Left colon (tissue), 2 donors: ENCODE measurements at places on chromosomes 7 and 10.
A peak's percentile ranks its signal among the peaks of the same experiment; 100 is the strongest.

DNA sequence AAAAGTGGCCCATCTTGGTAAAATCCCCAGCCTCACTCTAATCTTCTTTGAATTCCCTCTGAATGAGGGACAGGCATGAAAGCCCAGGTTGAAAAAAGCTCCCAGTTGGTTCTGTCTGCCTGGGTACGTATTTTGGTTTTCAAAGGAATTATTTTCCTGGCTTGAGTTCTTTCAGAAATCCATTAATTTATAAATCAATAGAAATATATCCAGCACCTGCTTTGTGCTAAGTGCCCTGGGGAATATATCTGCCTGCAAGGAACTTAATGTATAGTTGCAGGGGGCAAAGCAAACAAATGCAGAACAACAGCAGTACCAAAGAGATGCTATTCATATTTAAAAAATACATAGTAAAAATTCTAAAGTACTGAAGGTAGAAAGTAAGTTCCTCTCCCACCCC lies 362.7 kb downstream of the REEP3 start:
- no peak for DNase-seq

DNA sequence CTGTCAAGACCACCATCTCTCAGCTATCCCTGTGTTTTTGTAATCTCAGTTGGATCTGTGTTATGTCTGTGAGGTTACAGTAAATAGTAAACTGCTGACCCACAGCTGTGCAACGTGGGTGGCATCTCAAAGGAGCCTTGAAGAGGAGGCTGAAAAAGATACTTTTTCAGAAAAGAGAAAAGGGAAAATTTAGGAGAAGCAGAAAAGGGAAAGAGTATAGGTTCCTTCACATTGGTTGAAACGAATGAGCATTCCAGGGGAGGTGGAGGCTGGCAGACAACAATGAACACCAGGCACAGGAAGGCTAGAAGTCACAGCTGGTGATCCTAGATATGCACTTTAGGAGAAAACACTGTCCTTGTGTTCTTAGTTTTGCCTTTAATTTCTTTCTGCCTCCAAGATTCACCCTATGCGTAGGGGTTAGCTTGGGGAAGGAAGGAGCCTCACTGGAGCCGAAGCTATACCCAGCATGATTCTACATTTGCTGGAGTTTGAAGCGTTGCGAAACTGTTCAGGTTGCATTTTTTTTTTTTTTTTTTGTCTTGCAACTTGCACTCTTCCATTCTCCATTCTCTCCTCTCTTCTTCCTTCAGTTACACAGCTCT lies 18.3 kb downstream of the CPED1 start:
- DNase-seq = no peak

GRCh38 chr10:59864141-59864962 lies 42.0 kb downstream of the CCDC6 start:
- DNase-seq = no peak

- DNase-seq = no peak
Measured at GRCh38 chr10:31299119-31299518, 19.9 kb upstream of the ZEB1 start.

GRCh38 chr7:158270856-158271413 lies 316.7 kb downstream of the PTPRN2 start:
- DNase-seq = no peak

- no peak for DNase-seq
Measured at GRCh38 chr10:30080161-30080560, 20.8 kb upstream of the JCAD start.

GRCh38 chr7:23532490-23533237 lies 883 bp upstream of the TRA2A start:
- DNase-seq = peak; percentile 23

GRCh38 chr7:26653430-26654399 lies 210.7 kb downstream of the SKAP2 start:
- DNase-seq = peak; percentile 76

GRCh38 chr7:43490016-43490415 lies 92.9 kb upstream of the STK17A start:
- DNase-seq = no peak

- DNase-seq = no peak
Measured at GRCh38 chr7:79176859-79177477, 276.5 kb downstream of the MAGI2 start.

- peak; percentile 55 for DNase-seq
Measured at GRCh38 chr10:78579995-78580394, 488.8 kb upstream of the ZMIZ1 start.

DNA sequence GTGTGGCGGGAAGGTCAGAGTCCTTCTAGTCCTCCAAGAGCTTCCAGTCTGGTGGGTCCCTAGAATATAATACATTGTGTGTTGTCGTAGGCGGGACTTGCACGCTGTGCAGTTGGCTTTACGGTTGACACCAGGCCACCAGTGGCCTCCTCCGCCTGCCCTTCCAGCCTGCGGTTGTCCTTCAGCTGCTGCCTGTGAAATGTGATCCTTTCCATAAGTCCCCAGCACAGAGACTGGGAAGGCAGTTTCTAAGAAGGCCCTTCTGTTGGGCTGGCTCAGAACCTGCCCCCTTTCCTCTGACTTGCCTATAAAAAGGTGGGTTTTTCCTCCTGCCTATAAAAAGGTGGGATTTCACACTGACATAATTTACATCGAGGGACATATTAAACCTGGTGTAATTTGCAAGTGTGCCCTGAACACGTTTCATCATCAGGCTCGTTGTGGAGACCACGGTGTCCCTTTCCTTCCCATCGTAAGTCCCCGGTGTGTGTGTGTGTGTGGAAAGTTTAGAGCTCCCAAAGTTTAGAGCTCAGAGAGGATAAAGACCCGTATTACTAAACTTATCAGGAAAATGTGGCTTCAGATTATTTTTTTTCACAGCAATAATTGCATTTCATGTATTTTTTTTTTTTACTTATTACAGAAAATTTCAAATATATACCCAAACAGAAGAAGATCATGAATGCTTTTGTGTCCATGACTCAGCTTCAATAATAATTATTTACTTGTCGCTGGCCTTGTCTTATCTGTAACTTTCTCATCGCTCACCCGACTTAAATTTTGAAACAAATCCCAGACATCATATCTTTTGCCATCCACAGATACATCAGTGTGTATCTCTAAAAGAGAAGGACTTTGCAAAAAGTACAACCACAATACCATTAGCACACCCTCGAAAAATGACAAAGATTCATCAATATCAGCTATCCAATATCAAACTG lies 45.1 kb downstream of the CUX1 start:
- DNase-seq = no peak

DNA sequence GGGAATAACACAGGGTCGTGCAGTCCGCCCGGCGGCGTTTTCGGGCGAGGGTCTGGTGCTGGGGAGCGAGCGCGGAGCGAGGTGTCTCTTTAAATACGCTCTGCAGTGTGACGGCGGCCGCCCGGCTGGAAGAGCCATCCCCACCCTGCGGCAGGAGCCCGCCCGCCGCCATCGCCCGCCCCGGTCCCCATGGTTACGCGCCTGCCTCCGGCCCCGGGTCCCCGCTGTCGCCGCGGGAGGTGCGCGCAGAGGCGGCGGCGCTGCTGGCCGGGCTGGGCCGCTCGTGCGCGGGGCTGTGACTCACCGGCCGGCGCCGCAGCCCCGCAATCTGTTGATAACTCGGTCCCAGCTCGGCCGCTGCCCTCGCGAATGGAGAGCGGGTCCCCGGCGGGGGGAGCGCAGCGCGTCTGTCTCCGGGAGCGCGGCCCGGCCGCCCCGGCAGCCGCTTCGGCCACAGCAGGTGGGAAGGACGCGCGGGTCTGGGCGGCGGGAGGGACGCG lies at the start of gene ADGRA1:
Gene ADGRA1 (plus strand): TSS at position 246 of the 500 bp plus-strand sequence. CDS start 986 bp downstream, outside the sequence.
- no peak for DNase-seq

DNA sequence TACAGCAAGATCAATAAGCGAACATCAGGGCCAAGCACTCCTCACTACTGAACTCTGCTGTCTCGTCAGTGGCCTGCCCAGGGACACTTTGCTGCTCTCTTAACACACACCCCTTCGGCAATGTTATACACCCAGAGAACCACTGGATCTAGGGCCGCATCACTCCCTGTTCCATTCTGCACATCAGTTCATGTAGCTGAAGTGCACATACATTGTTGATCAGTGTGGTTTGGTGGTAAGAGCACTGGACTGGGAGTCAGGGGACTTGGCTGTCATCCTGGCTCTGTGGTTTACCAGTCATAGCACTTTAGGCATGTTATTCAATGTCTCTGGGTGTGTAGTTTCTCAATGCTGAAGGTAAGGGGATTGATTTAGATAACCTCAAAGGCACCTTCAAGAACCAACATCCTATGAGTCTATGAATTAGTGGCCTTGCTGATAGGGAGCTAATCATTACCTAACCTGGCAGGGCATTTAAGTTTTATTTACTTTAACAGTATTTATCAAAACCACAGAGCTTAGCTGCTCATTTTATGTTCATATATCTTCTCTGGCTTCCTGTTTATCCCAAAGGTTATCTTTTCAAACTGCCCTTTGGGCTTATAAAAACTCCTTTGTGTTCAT lies 24.8 kb downstream of the DUSP5 start:
- no peak for DNase-seq

- no peak for DNase-seq
Measured at GRCh38 chr7:46054272-46054671, 133.2 kb upstream of the IGFBP3 start.

DNA sequence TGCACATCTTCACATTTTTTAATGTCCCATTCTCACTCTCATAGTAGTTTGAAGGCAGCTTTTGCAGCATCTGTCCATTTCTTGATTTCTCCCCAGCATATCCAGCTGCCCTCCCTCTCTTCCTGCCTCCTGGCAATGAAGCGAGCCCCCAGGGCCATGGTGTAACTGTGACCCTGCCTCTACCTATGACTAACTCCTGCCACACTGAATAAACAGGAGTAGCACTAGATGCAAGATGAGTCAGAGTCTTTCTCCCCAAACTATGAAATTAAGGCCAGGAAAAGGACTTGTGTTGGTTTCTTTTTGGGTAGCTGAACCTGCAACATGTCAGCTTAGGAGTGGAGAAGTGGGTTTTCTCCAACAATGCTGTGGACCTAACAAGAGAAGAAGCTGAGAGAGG lies 329.0 kb downstream of the RNLS start:
- DNase-seq = no peak

GRCh38 chr7:104415700-104416099 lies 87.3 kb downstream of the LHFPL3 start:
- DNase-seq = no peak

DNA sequence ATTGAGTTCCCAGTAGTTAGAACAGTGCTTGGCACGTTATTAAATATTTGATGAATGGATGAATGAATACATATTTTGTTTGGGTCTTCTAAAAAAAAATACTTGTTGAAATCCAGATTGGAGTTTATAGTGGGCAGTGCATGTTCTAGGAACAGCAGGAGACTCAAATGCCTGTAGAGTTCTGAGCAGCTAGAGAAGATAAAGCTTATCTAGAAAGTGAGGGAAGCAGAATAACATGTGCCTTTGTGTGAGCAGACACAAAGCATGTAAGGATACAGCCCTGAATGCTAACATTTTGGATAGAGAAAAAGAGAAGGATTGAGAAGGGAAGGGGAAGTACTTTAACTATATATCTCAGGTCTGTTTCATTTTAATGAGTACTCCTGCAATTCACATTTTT lies 71.9 kb downstream of the SRI start:
- DNase-seq = no peak

GRCh38 chr7:42494199-42494710 lies 257.2 kb upstream of the GLI3 start:
- no peak for DNase-seq

DNA sequence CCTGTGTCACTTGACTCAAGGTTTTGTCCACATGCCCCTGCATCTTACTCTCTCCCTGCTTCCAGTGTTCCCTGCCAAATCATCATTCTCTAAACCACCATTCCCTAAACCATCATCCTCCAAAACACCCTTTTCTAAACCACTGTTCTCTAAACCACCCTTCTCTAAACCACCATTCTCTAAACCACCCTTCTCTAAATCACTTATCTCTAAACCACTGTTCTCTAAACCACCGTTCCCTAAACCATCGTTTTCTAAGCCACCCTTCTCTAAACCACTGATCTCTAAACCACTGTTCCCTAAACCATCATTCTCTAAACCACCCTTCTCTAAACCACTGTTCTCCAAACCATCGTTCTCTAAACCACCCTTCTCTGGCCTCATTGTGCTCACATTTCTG lies 142.1 kb downstream of the CXCL12 start:
- DNase-seq = no peak

- DNase-seq = no peak
Measured at GRCh38 chr7:46291601-46292150, 370.6 kb upstream of the IGFBP3 start.

DNA sequence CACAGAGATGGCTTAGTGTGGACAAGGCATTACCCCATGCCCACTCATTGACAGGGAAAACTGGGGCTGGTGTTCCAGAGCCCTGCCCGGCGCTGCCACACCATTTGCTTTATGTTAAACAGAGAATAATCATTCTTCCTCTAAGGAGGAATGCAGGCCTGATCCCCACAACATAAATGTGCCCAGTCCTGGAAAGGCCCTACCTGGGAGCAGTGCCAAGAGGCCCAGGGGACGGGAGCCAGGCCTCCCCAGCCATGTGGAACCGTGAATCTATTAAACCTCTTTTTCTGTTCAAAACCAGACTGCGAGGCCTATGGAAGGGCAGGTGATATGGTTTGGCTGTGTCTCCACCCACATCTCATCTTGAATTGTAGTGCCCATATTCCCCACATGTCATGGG lies 264.1 kb downstream of the GRID1 start:
- no peak for DNase-seq

GRCh38 chr7:106720641-106721040 lies 59.7 kb upstream of the CCDC71L start:
- DNase-seq = no peak

GRCh38 chr7:99137411-99138180 lies 6.3 kb downstream of the SMURF1 start:
- DNase-seq = no peak

DNA sequence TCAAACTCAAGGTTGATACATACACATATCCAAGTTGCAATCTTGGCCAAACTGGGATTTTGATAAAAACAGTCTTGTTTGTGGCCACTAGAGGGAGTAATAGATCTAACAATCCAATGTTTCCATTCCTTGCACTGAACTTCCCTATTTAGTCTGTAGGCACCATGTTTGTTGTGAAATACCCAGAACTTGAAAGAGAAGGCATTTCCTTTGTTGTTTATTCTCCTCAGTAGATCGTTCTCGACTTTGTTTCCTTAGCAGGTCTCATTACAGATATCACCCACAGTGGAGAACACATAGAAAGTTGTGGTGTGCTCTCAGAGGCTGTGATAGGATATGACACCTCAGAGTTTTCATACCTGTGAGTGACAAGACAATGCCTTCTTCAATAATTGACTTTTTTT lies 70.3 kb upstream of the MXI1 start:
- no peak for DNase-seq

DNA sequence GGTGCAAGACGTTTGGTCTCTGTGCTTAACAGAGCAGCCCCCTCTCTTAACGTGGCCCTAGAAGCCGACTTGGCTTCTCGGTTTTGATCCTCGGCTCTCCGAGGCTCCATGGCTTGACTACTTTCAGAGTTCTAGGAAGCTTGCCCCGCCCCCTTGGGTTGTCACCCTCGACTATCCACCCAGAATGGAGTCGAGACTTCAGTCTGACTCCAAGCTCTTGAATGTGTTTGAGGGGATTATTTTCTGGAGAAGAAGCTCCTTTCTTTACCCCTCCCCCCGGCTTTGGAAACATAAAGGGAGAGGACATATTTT lies 448 bp downstream of the SEC24C start:
- DNase-seq = peak; percentile 66

- DNase-seq = no peak
Measured at GRCh38 chr7:26627891-26628341, 236.5 kb downstream of the SKAP2 start.
